ENCODE measurements at places on chromosomes 16 and 17.

GRCh38 chr16:29662000-29662728, 883 bp upstream of the SPN start:
- no peak for DNase-seq

- no peak for DNase-seq
These were observed 250.5 kb upstream of the TNRC6C start for GRCh38 chr17:77708049-77708448.

GRCh38 chr16:756428-756827, 4.1 kb upstream of the MSLN start:
- no peak for DNase-seq

DNA sequence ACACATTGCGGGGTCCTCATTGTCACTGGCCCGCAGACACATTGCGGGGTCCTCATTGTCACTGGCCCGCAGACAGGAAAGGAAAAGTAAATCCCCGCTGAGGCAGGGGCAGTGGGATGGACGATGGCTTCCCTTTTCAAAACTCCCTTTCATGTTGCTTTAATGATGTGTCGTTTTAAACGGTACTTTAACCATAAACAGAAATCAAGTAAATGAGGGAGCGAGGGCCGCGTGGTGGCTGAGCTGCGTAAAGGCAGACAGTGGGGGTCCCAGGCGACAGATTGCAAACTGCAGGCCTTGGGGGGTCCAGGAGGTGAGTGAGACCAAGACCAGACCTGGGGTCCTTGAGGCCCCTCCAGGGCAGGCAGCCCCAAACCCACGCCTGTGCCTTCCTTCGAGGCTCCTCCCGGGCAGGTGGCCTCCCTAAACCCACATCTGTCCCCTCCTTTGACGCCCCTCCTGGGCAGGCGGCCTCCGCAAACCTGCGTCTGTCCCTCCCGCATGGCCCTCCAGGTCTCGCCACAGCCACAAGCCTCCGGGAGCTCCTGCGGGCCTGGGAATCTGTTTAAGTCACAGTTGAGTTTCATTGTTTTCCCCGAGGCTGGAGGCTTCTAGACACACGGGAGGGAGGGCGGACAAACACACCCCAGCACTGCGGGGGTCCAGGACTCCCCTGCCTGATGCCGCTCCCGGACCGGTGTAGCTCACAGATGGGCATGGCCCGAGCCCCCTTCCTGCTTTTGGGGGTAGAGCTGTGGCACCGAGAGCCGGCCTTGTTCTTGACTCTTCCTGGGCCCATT, 7.3 kb downstream of the PIEZO1 start:
- DNase-seq: no peak

Measured in RCC 7860 (cell line).